ENCODE measurements at places on chromosomes 3 and 15.

- DNase-seq: no peak
Observed at GRCh38 chr15:101803676-101804075, 367 bp downstream of the OR4F6 start.

GRCh38 chr3:50876947-50877346, 202.2 kb downstream of the DOCK3 start:
- DNase-seq: no peak

DNA sequence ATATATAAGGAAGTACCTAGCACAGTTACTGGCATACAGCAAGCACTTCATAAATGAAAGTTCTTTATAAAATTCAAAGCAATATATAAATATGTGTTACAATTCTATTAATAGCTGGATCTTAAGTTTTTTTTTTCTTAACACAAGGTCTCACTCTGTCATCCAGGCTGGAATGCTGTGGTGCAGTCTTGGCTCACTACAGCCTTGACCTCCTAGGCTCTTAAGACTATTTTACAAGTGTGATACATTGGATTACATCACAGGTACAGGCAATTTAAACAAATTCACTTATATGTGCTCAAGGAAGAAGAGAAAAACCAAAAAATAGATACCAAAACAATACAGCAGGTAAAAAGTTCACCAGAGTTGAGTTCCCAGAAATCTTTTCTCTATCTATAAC, 60.6 kb downstream of the ZNF280D start:
- no peak for DNase-seq

DNA sequence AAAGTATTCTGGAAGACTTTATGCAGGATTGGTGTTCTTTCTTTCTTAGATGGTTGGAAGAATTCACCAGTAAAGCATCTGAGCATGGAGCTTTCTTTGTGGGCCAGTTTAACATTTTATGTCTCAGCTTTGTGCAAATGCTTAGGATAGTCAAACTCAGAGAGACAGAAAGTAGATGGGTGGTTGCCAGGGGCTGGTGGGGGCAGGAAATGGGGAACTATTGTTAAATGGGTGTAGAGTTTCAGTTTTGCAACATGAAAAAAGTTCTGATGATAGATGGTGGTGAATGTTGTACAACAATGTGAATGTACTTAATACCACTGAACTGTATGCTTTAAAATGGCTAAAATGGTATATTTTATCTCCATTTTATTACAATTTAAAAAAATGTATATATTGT, 24.8 kb downstream of the SPCS1 start:
- DNase-seq: no peak

- DNase-seq: no peak
Observed at GRCh38 chr3:80391573-80391972, 623.8 kb upstream of the ROBO1 start.

- no peak for DNase-seq
Observed at GRCh38 chr3:139281096-139281495, 62.7 kb upstream of the MRPS22 start.

GRCh38 chr3:30539206-30539605, 67.2 kb upstream of the TGFBR2 start:
- no peak for DNase-seq

- DNase-seq: no peak
Observed at GRCh38 chr3:120652896-120653545, 29.0 kb downstream of the HGD start.

- DNase-seq: no peak
Observed at GRCh38 chr3:15113471-15113870, 14.5 kb upstream of the RBSN start.

- no peak for DNase-seq
Observed at GRCh38 chr3:131716943-131717342, 214.2 kb upstream of the MRPL3 start.

GRCh38 chr3:61387817-61388216, 136.6 kb upstream of the FHIT start:
- no peak for DNase-seq

DNA sequence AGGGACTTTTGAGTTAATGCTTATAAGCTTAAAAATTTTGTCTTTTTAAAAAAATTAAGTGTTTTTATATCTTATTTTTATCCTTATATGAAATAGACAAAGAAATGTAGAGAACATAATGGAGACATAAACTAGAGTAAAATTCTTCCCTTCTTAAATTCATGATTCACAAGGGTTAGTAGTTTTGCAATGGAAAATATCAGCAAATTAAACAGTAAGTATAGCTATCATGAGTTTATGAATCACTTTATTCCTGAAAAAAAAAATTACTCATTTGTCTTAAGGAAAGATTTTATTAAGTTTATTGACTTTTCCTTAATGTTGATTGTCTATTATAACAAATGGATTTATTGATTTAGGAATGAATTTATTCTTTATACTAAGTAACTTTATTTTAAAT, 4.3 kb downstream of the ATP6V1A start:
- no peak for DNase-seq

GRCh38 chr3:33134026-33134625, 20.3 kb downstream of the CRTAP start:
- no peak for DNase-seq

DNA sequence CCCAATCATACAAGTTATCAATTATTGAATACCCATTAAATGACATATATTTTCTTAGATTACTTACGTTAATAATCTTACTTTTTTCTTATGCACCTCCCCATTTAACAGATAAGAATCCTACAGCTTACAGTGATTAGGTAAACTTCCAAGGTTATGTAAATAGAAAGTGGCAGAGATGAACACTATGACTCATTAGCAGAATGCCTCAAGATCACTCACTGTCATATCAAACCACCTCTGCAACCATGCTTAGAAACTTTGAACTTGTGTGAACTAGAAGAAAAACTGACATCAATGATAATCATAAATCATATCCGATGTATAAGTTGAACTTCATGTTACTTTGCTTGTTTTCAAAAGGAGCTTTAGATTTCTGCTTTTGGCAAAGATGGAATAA, 911.6 kb upstream of the ARPP21 start:
- DNase-seq: no peak

GRCh38 chr15:90001683-90002427, 731 bp downstream of the ZNF710 start:
- peak; percentile 66 for DNase-seq

GRCh38 chr15:72474466-72474911, 359 bp downstream of the ARIH1 start:
- no peak for DNase-seq

GRCh38 chr3:20056725-20057611, 16.7 kb downstream of the KAT2B start:
- DNase-seq: peak; percentile 86

DNA sequence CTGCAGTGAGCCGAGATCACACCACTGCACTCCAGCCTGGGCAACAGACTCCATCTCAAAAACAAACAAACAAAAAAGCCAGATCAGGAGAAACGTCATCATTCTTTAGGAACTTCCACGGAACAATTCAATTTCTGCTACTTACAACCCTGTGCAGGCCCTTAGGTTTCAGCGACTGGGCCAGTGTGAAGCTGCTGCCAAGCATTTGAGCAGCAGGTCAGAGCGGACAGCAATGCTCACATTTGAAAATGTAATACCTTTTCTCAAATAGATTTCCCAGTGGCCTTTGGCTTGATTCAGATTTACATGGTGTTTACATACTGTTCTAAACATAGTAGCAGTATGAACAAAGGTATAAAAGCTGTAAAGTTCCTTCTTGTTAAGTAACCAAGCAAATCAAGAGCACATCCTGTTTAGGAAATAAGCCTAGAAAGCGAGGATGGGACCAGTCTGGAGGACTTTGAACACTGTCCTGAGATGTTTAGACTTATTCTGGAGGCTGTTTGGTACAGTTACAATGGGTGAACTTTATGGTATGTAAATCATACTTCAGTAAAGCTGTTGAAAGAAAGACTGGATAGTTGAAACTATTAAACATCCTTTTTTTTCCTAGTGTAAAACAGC, 141.2 kb downstream of the HCN4 start:
- no peak for DNase-seq

- no peak for DNase-seq
Observed at GRCh38 chr15:45251888-45252287, at the start of gene SLC28A2. TSS of gene SLC28A2 (plus strand) at chr15:45252234. CDS start at chr15:45253216, 982 bp downstream.

DNA sequence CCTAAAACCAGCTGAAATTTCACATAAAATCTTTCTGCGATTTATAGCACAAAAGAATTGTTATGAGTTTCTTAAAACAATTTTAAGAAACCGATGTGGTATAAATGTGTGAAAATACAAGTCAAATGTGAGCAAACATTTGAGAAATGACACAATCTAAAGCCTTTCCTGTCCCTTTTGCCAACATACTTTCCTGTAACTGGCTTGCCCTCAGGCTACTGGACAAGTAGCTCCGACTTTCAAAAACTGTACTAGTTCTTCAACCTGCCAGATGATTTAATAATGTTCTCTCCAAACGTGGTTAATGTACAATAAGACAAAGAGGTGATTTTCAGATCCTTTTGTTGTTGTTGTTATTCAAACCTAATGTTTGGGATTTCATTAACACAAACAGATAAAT, 105.9 kb upstream of the ARHGEF26 start:
- DNase-seq: no peak

DNA sequence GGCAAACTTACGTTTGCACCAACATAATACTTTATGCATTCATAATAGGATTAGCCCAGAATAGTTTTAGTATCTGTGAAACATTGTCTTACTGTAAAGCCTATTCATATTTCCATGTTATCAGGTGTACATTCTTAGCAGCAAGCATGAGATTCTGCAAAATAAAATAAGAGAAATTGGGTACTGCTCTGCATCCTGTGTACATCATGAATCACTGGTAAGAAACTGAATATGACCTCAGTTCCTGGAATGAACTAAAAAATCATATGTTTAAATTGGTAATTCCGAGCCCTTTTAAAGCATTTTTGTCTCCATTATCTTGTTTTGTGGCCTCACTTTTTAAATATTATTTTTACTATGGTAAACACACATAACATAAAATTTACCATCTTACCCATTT, 605.1 kb downstream of the ROBO1 start:
- no peak for DNase-seq

GRCh38 chr3:96449803-96450202, 364.6 kb upstream of the EPHA6 start:
- DNase-seq: no peak

DNA sequence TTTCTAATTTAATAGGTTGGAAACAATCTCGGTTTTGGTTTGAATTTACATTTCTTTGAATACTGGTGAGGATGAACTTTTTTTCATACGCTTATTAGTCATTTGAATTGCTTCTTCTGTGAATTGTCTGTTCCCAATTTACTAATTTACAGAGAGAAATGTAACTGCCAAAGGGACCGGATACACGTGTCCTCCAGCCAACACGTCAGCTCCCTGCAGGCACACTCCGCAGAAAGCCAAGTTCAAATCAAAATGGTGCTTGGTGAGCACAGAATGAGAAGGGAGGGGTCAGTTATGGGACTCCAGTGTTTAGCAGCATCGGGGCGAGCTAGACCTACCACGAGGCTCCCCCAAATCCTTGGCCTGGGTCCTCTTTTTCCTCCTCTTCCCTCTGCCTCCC, 10.8 kb upstream of the TSEN2 start:
- no peak for DNase-seq

GRCh38 chr15:29133321-29133720, 136.3 kb downstream of the NSMCE3 start:
- DNase-seq: no peak

DNA sequence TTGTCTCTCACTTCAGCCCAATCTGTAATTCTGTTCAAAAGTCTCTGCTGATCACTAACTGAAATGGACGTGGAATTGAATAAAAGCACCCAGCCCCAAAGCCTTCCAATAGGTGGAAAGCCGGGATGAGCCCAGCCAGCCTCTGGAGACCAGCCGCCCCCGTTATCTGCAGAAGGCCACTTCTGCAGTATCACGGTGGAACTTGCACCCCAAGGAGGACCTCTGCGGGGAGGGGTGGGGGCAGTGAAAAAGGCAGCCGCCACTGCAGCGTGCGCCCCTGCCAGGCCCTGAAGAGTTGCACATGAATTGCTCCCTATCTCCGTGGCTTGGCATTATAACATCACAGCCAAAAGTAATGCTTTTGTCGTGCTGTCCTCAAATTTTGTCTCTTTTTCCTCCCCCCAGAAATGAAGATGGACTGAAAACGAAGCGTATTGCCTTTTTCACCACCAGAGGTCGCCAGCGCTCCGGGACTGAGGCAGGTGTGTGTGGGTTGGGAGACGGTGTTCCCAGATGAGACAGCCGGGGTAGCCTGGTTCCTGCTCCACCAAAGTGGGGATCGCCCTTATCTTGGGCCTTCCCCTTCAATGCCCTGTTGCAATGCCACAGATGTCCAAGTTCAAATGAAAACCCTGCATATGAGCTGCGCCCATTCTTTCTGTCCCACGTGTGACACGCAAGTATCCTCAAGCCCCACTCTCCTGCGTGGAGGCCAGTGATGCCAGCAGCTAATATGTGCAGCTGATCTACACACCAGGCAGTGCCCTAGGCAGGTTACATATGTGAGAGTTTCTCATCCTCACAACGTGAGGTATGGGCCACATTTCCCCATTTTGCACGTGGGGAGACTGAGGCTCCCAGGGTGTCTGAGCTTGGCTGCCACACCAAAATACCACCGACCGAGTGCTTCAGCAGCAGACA, 96.0 kb downstream of the LRRK1 start:
- DNase-seq: peak; percentile 43

DNA sequence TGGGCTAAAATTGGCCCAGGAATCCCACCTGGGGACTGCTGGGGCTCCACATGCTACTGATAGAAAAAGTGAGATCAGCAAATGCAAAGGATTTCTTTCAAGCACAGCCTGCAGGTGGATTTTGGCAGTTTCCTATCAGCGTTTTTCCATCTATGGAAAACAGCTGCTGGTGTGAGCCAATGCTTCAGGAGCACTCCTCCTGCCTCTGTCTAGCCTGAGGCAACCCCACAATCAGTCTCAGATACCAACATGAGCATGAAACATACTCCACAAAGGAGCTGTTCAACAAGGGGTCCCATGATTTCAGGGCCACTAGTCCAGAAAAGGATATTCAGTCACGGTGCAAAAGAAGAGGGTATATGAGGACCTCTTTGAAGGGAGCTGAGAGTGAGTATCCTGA, 311.5 kb upstream of the THBS1 start:
- no peak for DNase-seq

GRCh38 chr3:36804295-36805055, 40.1 kb upstream of the DCLK3 start:
- DNase-seq: no peak

DNA sequence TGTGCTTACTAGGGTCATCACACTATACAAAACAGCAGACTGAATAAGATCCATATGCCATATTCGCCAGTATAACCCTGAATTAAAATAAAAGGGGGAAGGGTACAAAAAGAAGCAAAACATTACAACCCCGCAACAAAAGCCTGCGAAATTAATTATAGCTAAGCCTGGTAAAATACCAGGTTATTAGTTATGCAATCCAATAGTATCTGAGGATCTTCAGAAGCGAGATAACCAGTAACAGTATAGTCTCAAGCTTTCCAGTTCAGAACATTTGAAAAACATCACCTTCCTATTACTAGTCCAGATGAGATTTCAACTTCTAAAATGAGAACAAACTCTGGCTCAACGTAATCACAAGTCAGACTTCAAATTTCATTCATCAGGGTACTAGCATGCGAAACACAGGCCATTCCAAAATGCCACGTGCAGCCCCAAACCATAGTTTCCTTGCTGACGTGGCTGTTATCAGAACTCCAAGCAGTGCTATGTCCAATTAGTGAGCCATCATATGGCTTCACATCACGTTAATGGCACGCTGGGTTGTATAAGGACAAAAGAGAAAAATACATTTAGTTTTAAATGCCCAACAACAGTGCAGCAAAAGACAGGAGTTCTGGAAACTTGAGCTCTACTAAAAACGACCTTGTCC, 1.1 kb downstream of the SSR3 start:
- no peak for DNase-seq

GRCh38 chr3:194340757-194341400, 10.2 kb downstream of the CPN2 start:
- DNase-seq: no peak

- peak; percentile 80 for DNase-seq
Observed at GRCh38 chr3:119322835-119323722, 28.9 kb downstream of the ARHGAP31 start.
